ENCODE measurements at places on chromosomes 3 and 15.

GRCh38 chr3:75894234-75894633 lies 108.9 kb upstream of the ZNF717 start:
- no peak for DNase-seq

GRCh38 chr3:100553618-100554372 lies 55.6 kb upstream of the ADGRG7 start:
- no peak for DNase-seq

DNA sequence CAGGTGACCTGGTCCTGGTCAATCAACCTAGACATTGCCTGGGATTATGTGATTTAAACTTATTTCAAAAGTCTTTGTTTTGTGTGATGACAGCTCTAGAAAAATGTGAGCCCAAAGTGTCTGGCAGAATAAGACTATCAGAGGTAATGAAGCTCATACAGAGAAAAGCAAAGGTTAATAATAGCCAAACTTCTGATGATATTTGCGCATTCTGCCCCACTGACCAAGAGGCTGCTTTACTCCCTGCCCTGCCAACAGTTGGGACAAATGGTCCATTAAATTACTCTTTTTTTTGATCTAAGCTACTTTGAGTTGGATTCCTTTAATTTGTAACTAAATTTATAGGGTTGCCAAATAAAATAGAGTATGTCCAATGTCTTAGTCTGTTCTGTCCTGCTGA lies 911.2 kb downstream of the MCTP2 start:
- no peak for DNase-seq

DNA sequence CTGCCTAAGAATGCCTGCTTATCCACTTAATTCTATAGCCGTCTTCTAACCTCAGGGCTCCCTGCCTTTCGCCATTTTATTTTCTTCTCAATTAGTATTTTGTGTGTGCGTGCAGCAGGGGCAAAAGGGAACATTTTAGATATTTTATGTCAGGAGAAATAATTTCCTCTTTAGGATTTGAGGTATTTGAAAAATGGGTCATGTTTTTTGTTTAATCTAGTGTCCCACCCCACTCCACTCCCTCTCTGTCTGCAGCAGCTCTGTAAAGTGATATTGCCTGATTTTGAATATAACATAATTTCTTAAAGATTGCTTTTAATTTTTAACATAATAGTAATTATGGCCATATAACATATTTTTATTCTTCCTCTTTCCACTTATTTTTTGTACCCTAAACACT lies 593.2 kb upstream of the DPPA4 start:
- no peak for DNase-seq

DNA sequence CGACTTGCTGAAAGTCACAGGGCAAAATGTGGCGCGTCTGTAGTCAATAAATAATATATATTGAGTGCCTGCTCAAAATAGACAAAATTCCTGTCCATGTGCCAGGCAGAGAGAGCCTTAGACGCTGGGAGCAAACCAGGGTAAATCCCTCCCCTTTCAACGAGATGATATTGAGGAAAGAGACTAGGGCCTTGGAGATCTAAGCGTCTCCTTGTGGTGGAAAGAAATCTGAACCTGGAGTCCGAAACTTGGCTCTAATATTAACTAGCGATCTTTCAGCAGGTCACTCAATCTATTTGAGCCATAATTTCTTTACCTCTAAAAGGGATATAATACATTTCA lies 348 bp upstream of the DPP8 start:
- DNase-seq = no peak

GRCh38 chr3:193982258-193982659 lies 153.7 kb upstream of the HES1 start:
- no peak for DNase-seq

DNA sequence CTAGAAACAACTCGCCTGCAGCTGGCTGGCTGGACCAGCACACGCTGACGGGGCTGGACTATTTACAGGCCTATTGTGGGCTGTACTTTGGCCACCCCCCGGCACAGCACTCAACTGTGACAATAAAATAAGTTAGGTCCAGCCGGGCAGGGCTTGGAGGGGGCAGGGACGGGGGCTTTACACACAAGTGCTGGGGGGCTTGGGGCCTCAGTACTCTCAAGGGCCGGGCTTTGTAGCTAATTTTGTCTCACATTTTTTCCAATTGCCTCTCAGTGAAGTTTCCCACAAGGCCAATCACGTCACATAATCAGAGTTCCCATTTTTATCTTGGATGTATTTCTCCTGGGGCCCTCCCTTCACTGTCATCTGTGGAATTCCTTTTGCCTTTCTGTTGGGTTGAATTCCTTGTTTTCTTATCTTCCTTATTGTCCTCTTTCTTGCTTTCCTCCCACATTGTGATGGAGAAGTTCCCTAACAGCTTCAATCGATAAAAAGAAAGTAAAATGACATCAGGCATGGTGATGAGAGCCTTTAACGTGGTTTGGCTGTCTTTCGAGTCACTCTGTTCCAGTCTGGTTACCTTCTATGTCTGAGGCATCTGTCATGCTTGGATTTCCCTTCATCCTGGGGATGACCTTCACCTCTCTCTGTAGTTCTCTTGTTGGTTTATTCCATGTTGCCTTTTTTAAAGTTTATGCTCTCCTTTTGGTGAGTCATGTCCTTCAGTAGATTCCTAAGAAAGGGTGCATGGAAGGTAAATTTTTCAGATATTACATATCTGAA lies 44.1 kb upstream of the CMTM7 start:
- DNase-seq = no peak

DNA sequence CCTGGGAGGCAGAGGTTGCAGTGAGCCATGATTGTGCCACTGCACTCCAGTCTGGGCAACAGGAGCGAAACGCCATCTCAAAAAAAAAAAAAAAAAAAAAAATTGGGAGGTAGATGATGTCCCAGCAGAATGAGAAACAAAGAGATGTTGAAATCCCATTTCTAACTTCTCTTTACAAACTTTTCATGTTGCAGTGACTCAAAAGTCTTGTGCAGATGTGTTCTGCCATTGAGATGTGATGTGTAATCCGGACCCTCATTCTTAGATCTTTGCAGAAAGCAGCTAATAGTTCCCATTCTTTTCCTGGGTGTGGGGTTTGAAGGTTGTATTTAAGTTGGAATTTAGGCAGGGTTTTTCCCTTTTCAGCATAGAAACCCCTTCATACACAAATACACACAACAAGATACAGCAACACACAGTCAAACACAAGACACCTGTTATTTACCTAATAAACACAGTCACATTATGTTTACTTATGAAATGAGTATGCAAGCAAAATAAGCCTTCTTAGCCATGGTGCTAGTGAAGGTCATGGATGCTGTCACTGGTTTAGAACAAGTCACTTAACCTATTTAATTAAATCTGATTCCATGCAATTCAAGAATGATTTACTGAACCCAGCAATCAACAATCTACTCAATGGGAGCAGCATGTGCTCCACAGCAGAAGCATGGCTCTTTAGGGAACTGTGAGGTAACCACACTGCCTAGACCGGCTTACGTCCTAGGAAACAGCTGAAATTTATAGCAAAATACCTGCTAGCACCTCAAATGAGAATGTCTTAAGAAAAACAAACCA lies 14.9 kb downstream of the SIAH2 start:
- no peak for DNase-seq

DNA sequence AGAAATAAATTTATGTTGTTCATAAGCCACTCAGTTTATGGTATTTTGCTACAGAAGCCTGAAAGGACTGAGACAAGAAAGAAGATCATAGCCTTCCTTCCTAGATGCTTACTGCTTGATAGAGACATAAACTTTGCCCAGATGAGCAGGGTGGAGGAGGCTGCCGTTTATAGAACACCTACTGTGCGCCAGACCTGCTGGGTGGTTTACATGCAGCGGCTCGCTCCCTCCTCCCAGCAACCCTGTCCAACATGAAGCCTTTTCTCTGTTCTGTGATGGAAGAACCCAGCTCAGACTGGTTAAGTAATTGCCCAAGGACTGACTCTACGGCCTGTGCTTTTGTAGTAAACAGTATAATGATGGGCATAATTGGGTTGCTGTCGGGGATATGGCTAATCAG lies 37.0 kb downstream of the CORO2B start:
- DNase-seq = no peak

DNA sequence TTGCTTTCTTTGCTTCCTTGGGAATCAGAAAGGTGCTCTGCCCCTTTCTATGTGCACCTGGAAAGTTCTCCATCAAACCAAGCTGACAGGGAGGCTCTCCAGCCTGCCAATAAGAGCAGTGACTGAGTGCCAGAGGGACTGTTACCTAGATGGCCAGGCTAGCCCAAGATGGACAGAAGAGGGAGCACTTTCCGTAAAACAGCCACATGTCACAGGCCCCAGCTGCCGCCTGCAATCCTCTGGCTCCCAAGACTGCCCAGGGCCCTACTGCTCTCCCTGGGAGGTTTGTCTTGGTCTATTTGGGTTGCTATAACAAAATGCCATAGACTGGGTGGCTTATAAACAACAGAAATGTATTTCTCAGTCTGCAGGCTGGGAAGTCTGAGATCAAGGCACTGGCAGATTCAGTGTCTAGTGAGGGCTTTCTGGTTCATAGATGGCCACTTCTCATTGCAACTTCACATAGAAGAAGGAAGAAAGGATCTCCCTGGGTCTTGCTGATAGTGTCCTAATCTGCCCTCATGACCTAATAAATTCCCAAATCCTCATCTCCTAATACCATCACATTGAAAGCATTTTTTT lies 72.3 kb downstream of the TAMM41 start:
- no peak for DNase-seq

- no peak for DNase-seq
Observed at GRCh38 chr3:127655641-127656040, 17.1 kb upstream of the ABTB1 start.

GRCh38 chr3:48974076-48974864 lies 15.8 kb upstream of the P4HTM start:
- DNase-seq = no peak

GRCh38 chr15:25362545-25362944 lies 76.3 kb downstream of the UBE3A start:
- DNase-seq = no peak

DNA sequence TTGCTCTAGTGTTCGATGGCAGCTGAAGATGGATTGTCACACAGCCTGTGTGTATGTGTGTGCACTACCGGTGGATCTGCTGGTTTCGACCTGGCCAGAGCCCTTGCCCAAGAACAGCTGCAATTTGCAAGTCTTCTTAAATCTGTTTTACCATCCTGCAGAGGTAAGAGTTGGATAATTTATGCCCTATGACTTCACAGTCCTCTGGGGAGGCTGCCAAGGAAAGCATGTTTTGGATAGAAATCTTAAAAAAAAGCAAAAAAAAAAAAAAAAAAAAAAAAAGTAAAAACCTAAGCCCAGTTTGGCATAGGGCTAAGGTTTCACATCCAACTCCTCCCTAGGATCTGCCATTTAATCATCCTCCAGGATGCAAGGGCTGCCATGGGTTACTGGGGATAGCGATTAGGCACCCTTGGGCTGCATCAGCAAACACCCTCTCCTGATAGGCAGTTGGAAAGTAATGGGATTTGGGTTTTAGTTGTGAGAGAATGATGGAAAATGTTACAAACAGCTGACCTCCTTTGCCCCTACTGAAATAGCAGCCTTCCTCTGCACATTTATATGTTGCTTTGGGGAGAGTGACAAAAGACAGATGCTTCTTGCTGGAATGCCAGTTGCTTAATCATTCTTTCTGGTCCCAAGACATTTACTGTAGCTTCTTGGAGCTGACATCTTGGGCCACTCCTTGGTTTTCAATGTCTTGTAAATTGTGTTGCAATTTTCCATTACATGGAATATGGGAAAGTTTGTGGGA lies 35.4 kb downstream of the CD200R1L start:
- no peak for DNase-seq

DNA sequence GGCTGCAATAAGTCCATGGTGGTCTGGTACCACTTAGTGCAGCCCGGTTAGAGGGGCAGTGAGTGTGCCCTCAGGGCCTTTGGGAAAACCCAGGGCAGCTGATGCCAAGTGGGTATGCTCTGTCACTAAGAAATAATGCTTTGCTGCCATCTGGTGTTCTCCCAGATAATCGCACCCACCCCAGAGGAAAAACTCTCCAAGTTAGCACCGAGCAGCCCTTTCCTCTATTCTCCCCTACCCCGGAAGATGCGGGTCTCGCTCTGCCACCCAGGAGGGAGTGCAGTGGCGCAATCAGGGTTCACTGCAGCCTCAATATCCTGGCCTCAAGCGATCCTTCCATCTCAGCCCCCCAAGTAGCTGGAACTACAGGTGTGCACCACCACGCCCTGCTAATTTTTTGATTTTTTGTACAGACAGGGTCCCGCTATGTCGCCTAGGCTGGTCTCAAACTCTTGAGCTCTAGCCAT lies 21.3 kb upstream of the DAPK2 start:
- no peak for DNase-seq

DNA sequence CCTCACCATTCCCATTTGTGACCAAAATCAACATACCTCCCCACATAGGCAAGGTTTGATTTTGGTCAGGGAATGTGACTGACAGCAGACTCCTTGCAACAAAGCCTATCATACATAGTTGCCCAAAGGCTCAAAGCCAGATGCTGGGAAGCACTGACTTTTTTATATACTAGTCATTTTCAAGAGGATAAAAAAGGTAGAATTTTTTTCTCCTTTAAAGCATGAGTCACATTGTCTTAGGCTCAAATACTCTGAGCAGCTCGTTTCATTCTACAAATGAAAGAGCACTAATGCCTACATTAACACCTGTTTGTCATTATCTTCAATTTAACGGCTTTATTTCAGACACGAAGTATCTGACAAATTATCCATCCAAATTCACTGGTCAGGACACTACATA lies 36.2 kb downstream of the ICE2 start:
- no peak for DNase-seq

DNA sequence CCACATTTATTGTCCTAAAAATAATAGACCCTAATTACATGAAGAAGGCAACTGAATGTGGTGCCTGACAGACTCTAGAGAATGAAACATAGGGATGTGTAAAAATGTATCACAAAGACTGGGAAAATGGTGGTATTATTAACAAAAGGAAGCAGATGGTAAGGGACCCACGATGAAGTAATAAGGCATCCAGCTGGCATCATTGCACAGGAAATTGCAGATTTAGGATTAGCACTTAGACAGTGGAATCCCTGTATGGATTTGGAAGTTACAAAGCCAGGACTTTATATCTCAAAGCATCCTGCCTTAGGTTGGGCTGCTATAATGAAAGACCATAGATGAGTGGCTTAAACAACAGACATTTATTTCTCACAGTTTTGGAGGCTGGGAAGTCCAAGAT lies 104.3 kb downstream of the PPM1L start:
- DNase-seq = no peak

DNA sequence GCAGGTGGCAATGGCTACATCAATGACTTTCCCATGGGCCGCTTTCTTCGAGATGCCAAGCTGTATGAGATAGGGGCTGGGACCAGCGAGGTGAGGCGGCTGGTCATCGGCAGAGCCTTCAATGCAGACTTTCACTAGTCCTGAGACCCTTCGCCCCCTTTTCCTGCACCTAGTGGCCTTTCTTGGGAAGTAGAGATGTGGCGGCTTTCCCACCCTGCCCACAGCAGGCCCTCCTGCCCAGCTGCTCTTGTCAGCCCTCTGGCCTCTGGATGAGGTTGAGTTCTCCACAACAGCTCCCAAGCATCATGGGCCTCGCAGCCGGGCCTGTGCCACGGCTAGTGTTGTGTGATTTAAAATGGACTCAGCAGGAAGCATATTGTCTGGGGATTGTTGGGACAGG lies 12.5 kb downstream of the IVD start:
- no peak for DNase-seq

All from left renal cortex interstitium (tissue), 4 donors.